ENCODE measurements at places on chromosomes 3 and 15.

- DNase-seq = peak; percentile 75
Measured at GRCh38 chr15:77107531-77108355, 36.8 kb upstream of the TSPAN3 start.

GRCh38 chr15:61657461-61657860, 402.8 kb downstream of the VPS13C start:
- DNase-seq = no peak

GRCh38 chr3:43155464-43156121, 49.7 kb upstream of the POMGNT2 start:
- DNase-seq = peak; percentile 74

GRCh38 chr15:36218322-36218721, 361.1 kb upstream of the CDIN1 start:
- no peak for DNase-seq

DNA sequence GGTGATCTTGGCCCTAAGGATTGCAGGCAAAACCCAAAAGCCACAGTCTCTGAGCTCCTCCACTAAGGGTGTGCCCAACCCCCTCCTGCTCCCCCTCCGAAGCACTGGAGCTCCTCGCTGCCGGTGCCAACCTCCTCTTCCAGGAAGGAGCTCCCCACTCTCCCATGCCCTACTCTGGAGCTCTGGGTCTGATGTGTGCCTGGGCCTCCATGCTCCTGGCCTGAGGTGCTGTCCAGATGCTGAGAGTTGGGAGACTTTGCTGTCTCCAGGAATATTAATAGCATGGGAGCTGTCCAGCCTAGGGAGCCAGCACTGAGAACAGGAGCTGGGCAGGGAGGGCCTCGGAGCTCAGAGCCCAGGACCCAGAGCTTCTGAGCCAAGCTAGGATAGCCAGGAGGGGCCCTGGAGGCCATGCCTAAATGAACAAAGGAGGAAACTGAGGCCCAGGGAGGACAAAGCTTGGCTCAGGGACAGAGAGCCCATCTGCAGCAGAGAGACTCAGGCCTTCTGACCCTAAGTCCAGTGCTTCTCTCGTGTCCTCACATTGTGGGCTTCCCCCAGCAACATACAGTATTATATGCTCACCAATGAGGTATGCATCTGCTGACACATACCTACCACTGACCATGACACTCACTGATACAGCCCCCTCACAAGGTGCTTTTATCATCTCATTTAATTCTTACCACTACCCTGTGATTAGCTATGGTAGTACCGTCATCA, 36.9 kb upstream of the HERC1 start:
- no peak for DNase-seq

- no peak for DNase-seq
Measured at GRCh38 chr15:58141894-58142293, 3.7 kb downstream of the AQP9 start.

GRCh38 chr15:100256101-100256969, 85.4 kb downstream of the ADAMTS17 start:
- DNase-seq = no peak

- DNase-seq = no peak
Measured at GRCh38 chr3:69186575-69187093, 64.2 kb upstream of the LMOD3 start.

GRCh38 chr3:105759442-105760078, 109.3 kb downstream of the CBLB start:
- no peak for DNase-seq

DNA sequence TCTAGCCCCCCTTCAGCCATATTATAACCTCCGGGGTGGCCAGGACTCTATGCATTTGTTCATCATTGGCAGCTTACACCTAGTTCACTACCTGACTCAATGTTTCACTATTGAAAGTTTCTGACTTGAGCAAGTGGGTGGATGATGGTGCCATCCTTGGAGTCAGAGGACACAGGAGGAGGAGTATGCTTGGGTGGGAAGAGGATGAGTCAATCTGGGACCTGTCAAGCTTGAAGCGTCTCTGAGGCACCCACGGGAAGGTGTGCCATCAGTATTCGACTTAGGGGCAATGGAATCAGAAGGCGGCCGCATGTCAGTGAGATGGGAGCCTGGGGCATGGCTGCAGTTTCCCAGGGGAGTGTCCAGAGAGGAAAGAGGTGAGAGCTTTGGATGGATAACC, 133.3 kb downstream of the EPHB1 start:
- DNase-seq = no peak

- DNase-seq = peak; percentile 61
Measured at GRCh38 chr15:45112591-45113379, 1.2 kb downstream of the DUOX2 start.
